ENCODE measurements at places on chromosomes 12 and 14. TPM values are rescaled to one million over a fixed set of nuclear protein-coding genes. Genes with fewer than 3 reads are reported as not detected.

DNA sequence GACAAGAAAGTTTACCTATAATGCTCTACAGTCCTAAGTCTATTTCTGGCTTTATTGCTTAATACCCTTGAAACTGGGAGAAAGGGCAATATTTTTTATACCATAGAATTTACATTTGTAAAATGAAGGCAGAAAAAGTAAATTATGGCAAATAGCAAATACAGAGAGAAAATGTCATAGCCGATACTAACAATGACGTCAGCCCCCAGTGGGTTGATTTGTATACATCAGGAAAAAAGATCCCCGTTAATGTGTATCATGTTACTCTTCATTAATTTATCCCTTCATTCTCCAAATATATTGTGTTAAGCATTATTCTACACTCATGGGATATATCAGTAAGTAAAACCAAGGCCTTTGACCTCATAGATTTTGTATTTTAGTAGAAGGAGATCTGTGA is 445.1 kb upstream of the SYT1 start:
- DNase-seq, result no peak

Gene CKAP4
- 4.1 TPM for polyA plus RNA-seq

DNA sequence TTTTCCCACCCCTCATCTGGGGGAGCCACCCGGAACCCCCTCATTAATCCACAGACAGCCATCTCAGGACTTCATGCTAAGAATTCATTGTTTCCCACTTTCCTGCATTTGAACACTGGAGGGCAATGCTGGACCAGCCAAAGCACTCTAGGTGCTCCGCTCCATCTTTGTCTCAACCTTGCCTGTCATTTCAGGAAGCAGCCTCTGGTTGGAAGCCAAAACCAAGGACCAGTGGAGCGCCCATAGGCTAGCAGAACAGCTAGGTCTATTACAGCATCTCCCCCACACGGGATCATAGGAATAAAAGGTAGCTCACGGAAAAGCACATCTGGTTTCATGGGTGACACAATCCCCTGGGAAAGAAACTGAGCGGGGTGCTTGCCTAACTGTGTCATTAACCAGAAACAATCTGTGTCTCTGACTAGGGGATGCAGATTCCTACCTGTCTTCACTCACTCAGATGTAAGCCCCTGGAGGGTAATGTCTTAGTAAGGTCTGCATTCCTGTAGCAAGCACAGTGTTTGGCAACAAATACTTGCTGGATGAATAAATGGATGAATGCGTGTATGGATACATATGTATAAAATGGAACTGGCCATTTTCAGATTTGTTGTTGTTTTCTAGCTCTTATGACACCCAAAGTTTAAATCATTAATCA is 197.0 kb downstream of the DAD1 start:
- DNase-seq, result peak; percentile 35

Gene RERG
- polyA plus RNA-seq, result 0.45 TPM

- no peak for DNase-seq
Measured at GRCh38 chr14:90354551-90355298, 23.0 kb upstream of the NRDE2 start.

DNA sequence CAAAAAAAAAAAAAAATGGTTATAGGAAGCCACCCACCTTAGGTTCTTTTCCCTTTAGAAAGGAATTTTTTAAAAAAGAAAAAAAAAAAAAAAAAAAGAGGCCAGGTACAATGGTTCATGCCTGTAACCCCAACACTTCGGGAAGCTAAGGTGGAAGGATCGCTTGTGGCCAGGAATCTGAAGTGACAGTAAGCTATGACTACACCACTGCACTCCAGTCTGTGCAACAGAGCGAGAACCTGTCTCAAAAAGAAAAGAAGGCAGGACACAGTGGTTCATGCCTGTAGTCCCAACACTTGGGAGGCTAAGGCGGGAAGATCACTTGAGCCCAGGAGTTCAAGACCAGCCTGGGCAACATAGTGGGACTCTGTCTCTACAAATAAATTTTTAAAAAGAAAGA is 36.0 kb downstream of the SPTLC2 start:
- no peak for DNase-seq

GRCh38 chr12:108172033-108172432 is 42.9 kb downstream of the WSCD2 start:
- DNase-seq, result no peak

DNA sequence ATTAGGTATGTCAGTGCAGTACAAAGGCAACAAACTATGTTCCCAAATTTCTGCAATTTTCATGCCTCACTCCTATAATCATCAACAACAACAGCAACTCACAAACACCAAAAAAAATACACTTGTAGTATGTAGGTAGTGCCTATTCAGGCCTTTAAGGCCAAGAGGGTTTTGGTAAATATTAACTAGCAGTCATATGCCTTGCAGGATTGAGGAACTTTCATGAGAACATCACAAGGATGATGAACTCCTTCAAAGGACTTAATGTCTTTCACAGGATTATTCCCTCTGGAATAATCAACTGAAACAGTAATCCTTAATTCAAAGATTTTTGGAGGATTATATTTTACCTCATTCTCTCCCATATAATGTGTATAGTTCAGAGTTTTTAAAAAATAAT is 293.8 kb downstream of the NOVA1 start:
- no peak for DNase-seq

DNA sequence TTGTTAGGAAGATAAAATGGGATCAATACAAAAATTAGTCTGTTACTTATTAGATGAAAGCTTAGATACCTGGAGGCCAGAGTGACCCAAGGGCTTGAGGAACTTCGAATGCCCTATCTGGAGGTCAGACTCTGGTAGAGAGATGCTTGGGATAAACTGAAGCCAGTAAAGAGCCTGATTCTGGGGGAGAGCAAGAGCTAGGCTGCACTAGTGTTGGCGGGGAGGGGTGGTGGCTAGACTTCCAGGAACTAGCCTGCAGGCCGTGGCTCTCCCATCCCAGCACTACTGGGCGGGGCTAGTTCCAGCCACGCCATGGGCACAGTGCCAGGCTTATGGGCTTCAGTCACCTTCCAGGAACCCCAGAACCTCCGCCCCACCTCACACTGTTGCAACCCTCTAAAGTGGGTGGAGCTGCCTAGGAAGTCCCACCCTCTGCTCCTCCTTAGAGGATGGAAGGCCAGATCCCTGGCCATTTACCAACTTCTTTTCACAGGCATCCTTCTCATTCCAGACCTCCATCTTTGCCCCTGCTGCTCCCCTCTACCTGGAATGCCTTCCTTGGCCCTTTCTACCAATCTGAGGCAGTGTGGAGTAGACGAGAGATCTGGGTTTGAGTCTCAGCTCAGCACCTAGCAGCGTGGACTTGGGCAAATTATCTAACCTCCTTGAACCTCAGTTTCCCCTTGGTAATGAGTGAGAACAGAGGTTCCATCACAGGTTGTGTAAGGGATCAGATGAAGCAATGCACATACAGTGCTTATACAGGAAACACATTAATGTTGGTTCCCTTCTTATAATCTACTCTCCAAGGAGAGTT is 6.3 kb upstream of the NFE2 start:
- DNase-seq, result peak; percentile 97

DNA sequence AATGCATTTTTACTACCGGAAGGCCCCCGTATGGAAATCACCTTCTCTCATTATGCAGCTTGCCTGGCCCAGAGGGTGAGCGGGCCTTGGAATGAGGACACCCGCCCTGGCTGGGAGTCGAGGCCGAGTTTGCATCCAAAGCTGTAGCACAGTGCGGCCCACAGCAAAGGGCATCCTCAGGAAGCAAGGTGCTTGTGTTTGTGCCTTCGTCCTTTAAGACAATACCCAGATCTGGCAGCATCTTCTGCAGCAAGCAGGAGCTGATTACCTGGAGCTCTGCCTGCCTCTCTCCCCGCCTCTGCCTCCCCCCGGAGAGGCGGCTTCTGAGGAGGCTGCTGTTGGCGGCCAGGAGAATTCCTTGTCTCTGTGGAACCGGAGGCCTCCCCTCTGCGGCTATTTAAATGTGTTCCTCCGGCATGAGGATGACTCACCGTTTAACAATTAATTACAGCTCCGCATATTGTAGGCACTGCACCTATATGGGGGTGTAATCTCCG is 145.3 kb downstream of the CACNA1C start:
- peak; percentile 48 for DNase-seq

Gene ZFHX2
- not detected for polyA plus RNA-seq

- no peak for DNase-seq
Measured at GRCh38 chr14:102220031-102220430, 80.3 kb downstream of the WDR20 start.
